Heart left ventricle (tissue), 16 donors: ENCODE measurements at places on chromosomes 4 and X.
A peak's percentile ranks its signal among the peaks of the same experiment; 100 is the strongest.

- no peaks in the 10 kb centered on the region for H3K36me3 ChIP-seq
- peak overlapping the region; percentile 82 for H3K27ac ChIP-seq
- H3K27me3 ChIP-seq: no peaks in the 10 kb centered on the region
- H3K4me1 ChIP-seq: peaks cover 19% of the 10 kb centered on the region
- DNase-seq: peak; percentile 45
Measured at GRCh38 chr4:142405021-142405694, 440.9 kb downstream of the INPP4B start.

DNA sequence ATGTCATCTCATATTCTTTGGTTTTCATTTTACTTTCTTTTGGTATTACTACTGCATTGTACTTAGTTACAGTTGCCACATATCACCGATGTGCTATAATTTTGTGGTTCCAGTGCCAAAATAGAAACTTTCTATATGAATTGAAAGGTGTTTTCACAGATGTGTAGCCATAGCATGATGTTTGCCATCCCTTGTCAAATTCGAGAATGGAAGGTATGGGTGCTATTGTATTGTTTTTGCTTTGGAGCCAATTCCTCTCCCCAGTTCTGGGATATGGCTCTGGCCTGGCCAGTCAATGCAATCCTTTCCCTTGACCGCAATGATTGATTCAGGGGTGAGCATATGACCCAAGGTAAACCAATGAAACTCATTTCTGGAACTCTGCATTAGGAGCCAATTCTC, 86.2 kb upstream of the RPS6KA3 start:
- H3K27ac ChIP-seq: no peak overlapping the region
- no peak for DNase-seq
- no peak overlapping the region for H3K4me3 ChIP-seq
- no peaks in the 10 kb centered on the region for H3K27me3 ChIP-seq
- no peaks in the 10 kb centered on the region for H3K4me1 ChIP-seq

DNA sequence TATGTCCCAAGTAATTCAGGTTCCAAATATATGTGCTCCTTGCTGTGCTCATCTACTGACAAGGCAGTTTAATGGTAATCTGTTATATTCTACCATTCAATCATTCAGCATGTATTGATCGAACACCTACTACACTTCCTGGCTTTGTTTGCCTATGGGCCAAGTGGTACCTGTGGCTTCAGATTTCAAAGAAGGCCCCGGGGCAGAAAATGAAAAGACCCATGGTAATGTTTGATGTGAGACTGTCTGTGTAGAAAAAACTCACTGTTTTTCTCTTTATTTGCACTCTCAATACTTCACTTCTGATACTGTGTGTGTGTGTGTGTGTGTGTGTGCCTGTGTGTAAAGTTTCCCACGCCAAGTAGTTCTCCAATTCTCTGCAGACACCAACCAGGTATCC, 61.0 kb upstream of the FRAS1 start:
- no peak overlapping the region for H3K4me3 ChIP-seq
- DNase-seq: no peak
- no peaks in the 10 kb centered on the region for H3K4me1 ChIP-seq
- no peaks in the 10 kb centered on the region for H3K27me3 ChIP-seq

DNA sequence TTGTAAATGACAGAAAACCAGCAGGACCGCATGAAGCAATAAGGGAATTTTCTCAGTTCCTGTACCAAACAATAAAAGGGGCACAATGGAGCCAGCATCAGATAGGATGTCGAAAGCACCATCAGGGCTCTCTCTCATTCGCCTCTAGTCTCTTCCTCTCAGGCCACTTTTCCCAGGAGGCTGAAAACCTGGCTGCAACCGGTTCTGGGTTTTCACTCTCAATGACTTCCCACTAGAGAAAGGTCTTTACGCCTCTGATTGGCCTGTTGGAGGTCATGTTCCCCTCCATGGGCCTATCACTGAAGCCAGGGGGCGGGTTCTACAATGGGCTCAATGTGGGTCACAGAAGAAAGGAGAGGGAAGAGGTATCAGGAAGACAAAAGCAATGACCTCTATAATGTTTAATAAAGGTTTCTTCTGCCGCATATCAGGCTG, 29.3 kb downstream of the ZNF827 start:
- DNase-seq: peak; percentile 82
- H3K4me1 ChIP-seq: peaks cover 44% of the 10 kb centered on the region
- peak overlapping the region; percentile 82 for H3K27ac ChIP-seq
- no peaks in the 10 kb centered on the region for H3K36me3 ChIP-seq
- peak overlapping the region; percentile 53 for H3K4me3 ChIP-seq

DNA sequence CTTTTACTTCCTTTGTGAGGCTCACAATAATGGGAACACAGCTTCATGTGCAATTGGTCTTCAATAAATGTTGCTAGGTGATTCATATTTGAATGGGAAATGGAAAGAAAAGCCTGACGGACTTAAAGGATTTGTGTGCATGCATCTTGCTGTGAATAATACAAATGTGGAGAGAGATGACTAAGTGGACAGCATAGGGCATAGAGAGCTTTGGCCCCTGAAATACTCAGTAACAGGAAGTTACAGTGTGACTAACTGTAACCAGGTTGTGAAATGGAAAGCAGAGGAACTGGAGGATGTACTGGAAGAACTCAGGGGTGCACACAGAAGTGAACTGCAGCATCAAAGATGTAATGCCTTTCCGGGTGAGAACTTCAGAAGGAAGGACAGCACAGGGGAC, 206.7 kb downstream of the MGST2 start:
- H3K36me3 ChIP-seq: no peaks in the 10 kb centered on the region
- no peak overlapping the region for H3K27ac ChIP-seq
